ENCODE measurements at places on chromosomes 5 and 9.

DNA sequence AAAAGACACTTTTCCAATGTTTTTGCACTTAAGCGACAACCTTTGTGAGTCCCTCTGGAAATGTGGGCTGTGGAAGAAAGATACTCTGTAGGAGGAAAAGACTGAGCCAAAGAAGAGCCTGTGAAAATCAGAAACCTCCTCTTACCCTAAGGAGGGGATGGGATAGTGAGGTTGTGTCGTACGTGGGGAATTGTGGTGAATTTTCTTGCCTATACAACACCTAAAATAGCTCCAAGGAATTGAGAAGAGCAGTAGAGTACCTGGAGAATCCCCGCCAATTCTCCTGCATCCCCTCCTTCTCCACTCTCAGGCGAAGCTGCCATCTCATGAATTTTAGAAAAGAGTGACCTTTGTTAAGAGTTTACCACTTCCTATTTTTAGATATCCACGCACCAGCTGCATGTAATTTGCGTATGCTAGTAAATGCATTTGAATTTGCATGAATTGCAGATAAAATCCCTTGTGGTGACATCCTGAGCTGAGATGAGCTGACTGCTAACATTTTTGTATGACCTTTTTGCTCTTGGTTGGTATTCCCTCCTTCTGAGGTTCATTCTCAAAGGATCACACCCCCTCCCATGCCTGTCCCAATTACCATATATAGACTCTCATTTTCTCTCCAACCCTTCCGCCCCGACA lies 147.2 kb downstream of the PCSK5 start:
- no peak overlapping the region for H3K4me3 ChIP-seq
- no peaks in the 10 kb centered on the region for H3K27me3 ChIP-seq
- no peak overlapping the region for H3K27ac ChIP-seq
- H3K4me1 ChIP-seq = no peaks in the 10 kb centered on the region
- no peak for DNase-seq
- H3K36me3 ChIP-seq = peaks cover 31% of the 10 kb centered on the region

GRCh38 chr9:127033061-127033460 lies 89.4 kb downstream of the ANGPTL2 start:
- H3K27ac ChIP-seq = no peak overlapping the region
- no peak overlapping the region for H3K4me3 ChIP-seq
- no peak for DNase-seq
- peaks cover 31% of the 10 kb centered on the region for H3K4me1 ChIP-seq

- H3K4me1 ChIP-seq = no peaks in the 10 kb centered on the region
- peak overlapping the region; percentile 56 for H3K27ac ChIP-seq
- no peaks in the 10 kb centered on the region for H3K36me3 ChIP-seq
- DNase-seq = no peak
- H3K4me3 ChIP-seq = no peak overlapping the region
Measured at GRCh38 chr5:138482638-138483037, 17.4 kb downstream of the EGR1 start.

DNA sequence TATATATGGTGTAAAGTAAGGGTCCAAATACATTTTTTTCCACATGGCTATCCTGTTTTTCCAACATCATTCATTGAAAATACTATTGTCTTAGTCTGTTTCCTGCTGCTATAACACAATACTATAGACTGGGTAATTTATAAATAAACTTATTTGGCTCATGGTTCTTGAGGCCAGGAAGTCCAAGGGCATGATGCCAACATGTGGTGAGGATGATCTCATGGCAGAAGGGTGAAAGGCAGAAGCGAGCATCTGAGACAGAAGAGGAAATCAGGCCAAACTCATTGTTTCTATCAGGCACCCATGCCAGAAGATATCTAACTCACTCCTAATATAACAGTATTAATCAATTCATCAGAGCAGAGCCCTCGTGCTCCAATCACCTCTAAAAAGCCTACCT lies 42.6 kb downstream of the ANKRD55 start:
- no peaks in the 10 kb centered on the region for H3K27me3 ChIP-seq
- no peaks in the 10 kb centered on the region for H3K4me1 ChIP-seq
- H3K27ac ChIP-seq = no peak overlapping the region
- H3K4me3 ChIP-seq = no peak overlapping the region
- no peak for DNase-seq

DNA sequence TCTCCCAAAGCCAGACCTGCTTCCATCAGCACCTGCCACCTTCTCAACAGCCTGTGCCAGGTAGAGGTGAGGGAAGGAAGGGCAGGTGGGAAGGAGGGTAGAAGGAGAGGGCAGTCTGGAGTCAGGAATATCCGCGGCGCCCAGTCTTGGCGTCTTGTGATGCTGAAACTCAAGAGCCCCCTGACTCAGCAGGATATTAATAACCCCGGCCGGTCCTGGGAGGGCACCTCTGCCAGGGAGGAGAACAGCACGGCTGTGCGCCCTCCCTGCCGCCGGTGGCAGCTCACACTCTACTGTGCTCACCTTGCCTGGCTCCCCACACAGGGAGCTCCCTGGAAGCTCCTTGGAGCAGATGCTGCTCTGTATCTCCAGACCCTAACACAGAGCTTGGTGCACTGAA lies 11.6 kb upstream of the NTNG2 start:
- no peaks in the 10 kb centered on the region for H3K4me1 ChIP-seq
- H3K4me3 ChIP-seq = no peak overlapping the region
- no peaks in the 10 kb centered on the region for H3K36me3 ChIP-seq
- H3K27me3 ChIP-seq = peaks cover 99% of the 10 kb centered on the region
- no peak for DNase-seq

- no peaks in the 10 kb centered on the region for H3K4me1 ChIP-seq
- no peaks in the 10 kb centered on the region for H3K36me3 ChIP-seq
- no peak overlapping the region for H3K4me3 ChIP-seq
- H3K27me3 ChIP-seq = peaks cover 4% of the 10 kb centered on the region
Measured at GRCh38 chr9:89732295-89732938, 127.6 kb downstream of the GADD45G start.

- H3K27ac ChIP-seq = no peak overlapping the region
- no peak overlapping the region for H3K4me3 ChIP-seq
- H3K4me1 ChIP-seq = no peaks in the 10 kb centered on the region
- no peaks in the 10 kb centered on the region for H3K36me3 ChIP-seq
- no peak for DNase-seq
Measured at GRCh38 chr9:86547571-86547970, 193.4 kb upstream of the TUT7 start.

DNA sequence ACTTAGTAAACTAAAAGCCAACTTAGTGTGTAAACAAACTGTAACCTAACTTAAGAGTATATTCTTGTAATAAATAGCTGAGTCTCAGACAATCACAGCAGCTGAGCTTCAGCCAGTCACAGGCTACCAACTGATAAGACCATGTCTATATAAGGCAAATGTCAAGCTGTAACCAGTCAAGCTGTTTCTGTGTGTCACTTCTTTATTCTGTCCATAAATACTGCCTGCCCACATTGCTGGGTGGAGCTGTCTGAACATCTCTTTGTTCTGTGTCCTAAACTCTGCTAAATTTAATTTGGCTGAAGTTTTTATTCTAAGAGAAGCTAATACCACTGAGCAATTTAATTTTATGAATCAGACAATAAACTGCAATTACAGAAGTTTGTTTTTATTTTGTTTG lies 412.1 kb upstream of the CDH10 start:
- DNase-seq = no peak
- H3K4me3 ChIP-seq = no peak overlapping the region
- H3K27ac ChIP-seq = no peak overlapping the region
- no peaks in the 10 kb centered on the region for H3K36me3 ChIP-seq

GRCh38 chr5:124102486-124102885 lies 590.5 kb downstream of the CSNK1G3 start:
- no peak for DNase-seq
- H3K4me3 ChIP-seq = no peak overlapping the region
- H3K27me3 ChIP-seq = no peaks in the 10 kb centered on the region
- no peaks in the 10 kb centered on the region for H3K4me1 ChIP-seq

GRCh38 chr9:99690573-99690972 lies 131.1 kb upstream of the NR4A3 start:
- no peak overlapping the region for H3K27ac ChIP-seq
- no peaks in the 10 kb centered on the region for H3K27me3 ChIP-seq
- H3K4me1 ChIP-seq = no peaks in the 10 kb centered on the region
- no peak overlapping the region for H3K4me3 ChIP-seq
- no peaks in the 10 kb centered on the region for H3K36me3 ChIP-seq

DNA sequence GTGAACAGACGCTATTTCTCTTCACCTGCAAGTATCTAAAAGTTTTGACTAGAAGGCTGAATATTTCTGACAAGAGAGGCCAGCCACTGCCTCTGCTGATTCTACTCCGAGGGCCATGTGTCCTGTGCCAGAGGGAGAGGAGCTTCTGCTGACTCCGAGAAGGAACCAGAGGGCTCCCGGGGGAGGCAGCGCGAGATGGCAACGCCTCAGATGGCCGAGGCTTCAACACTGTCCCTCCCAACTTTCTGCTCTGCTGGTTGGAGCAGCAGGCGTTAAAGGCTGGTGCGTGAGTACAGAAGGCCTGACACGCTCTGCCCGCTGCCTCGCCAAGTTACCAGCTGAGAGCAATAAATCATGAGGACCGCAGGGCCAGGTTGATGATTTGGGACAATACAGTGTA lies 178.8 kb downstream of the GAPVD1 start:
- no peak overlapping the region for H3K27ac ChIP-seq
- H3K4me3 ChIP-seq = no peak overlapping the region
- H3K36me3 ChIP-seq = no peaks in the 10 kb centered on the region
- no peaks in the 10 kb centered on the region for H3K4me1 ChIP-seq
- DNase-seq = no peak

All from esophagus squamous epithelium (tissue), 5 donors.